ENCODE measurements at places on chromosomes 1 and 21.

GRCh38 chr1:36322786-36323635, 434 bp downstream of the EVA1B start:
- DNase-seq: peak; percentile 45

DNA sequence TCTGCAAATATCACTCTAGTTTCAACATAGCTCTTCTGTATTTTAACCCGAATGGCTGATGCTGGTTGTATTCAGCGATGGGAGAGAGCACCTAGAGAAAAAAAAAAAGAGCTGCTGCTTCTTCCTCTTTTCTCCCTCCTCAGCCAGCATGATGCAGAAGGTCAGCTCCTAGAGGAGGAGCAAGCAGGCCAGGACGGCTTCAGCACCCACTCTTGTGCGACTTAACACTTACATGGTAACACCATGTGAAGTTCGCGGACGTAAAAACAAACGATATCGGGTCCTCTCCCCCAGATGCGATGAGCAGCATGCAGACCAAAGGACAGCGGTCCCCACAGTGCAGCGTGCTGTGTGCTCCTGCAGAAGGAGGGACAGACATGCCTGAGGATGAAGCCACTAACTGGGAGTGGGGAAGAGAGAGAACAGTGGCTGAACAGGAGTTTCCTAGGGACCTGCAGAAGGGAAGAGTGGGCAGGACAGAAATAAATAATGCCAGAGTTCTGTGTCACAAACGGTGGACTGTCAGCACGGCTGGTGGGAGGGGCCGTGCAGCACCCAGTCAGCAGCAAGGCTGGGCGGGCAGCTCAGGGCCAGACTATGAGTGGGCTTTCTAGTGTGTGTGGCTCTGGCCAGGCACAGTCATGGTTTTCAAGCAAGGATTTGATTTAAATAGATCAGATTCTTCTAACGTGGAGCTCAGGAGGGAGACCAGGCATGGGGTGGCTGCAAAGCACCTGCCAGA, 11.4 kb upstream of the B3GALT5 start:
- DNase-seq: peak; percentile 3

- DNase-seq: no peak
Observed at GRCh38 chr1:197076585-197076984, 9.5 kb upstream of the F13B start.

DNA sequence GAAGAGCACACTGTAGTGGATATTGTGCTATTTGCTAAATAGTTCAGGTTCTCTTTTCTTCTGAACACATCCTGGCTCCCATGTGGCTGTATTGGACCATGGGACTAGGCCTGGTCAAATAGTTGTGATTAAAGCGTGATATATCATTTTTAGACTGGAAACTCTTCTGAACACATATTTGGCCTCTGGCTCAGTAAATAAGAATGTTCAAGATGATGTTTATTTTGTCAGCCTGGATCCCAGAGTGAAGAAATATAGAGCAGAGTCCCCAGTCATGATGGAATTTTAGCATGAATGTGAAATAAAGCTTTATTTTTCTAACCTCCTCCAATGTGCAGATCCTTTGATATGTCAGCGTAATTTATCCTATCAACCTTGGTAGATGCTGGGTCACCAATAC, 542.6 kb downstream of the ADGRL2 start:
- peak; percentile 13 for DNase-seq

DNA sequence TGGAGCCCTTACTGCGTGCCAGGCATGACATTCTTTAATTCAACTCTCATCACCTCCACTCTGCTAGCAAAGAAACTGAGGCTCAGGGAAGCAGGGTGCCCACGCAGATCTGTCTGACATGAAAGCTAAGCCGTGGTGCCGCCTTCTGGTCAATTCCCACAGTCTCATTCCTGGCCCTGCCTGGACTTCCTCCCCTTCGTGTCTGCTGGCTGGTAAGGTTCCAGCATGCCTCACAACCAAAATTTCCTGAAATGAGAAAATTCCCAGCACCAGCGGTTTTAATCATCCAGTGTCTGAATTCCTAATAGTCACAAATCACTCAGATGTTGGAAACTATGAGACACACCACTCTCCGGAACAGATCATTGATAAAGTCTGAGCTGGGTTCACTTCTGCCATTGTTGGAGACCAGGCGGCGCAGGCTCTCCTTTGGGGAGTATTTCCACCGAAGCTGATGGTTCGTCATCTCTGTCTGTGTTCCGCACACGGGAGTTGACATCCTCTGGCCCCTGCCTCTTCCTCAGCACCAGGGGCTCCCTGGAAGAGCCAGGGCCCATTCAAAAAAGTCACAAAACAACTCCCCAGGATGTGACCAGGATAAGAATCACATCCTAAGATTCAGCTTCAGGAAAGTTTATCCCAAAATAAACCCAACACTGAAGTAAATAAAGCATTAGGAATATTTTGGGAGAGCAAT, 167.7 kb downstream of the PLPP3 start:
- DNase-seq: peak; percentile 62

DNA sequence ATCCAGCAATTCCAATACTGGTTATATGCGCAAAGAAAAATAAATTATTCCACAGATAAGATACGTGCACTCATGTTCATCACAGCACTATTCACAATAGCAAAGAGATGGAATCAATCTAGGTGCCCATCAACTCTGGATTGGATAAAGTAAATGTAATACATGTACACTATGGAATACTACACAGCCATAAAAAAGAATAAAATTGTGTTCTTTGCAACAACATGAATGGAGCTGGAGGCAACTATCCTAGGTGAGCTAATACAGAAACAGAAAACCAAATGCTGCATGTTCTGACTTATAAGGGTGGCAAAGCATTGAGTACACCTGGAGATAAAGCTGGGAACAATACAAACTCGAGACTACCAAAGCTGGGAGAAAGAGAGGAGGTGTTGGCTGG, 787.3 kb downstream of the KCNT2 start:
- DNase-seq: no peak

- no peak for DNase-seq
Observed at GRCh38 chr1:67609577-67610341, 75.2 kb upstream of the GADD45A start.

GRCh38 chr1:65955071-65955470, 162.4 kb downstream of the PDE4B start:
- DNase-seq: no peak

DNA sequence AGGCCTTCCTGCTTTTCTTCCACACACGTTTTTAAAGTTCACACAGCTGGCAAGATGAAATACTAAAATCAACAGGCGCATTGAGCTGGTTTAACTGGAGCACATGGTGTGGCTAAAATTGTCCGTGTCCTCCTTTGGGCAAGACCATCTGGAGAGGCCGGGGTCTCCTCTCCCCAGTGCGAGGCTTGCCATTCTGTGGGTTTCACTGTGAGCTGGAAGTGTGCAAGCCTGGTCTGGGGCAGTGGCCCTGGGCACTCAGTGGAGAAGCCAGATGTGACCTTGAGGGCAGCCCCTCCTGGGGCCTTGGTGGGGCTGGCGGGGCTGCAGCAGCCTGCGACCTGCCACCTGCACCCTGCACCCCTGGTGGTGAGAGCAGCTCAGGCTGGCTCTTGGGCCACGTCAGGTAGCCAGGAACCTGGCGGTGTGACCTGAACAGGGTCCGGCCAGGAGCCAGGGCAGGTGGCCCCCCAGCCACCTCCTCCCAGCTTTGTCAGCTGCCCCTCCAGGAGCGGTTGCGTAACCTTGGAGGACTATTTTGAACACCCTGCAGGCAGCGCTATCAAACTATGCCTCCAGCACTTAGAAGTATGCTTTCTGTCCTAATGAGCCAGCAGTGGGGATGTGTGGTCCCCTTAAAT, 52.4 kb downstream of the SLC37A1 start:
- DNase-seq: no peak

DNA sequence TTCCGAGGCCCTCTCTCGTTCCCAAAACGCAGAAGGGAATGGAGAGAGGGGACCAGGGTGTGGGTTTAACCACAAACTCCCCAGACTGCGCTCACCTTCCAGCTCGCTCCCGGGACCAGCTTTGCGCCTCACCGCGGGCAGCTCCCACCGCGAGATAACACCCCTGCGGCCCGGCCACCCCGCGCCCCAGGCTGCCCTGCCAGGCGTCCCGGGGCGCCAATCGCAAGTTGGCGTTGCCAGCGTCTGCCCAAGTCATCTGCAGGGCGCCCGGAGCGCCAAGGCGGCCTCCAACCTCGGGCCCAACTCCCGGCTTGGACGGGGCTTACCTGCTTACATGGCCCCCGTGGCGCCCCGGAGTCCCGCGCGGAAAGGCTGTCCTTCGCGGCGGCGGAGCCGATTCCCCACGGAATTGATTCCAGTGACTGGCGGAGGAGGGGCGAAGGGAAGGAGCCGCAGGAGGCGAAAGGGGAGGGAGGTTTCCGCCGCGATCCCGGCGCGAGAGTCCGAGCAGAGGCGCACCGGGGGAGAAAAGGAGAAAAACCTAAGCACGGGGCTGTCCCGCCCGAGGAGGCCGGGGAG, 456 bp downstream of the PTPN14 start:
- no peak for DNase-seq

- no peak for DNase-seq
Observed at GRCh38 chr1:164609089-164609488, 50.1 kb downstream of the PBX1 start.

GRCh38 chr21:44498280-44499210, 41.5 kb downstream of the KRTAP10-1 start:
- no peak for DNase-seq

DNA sequence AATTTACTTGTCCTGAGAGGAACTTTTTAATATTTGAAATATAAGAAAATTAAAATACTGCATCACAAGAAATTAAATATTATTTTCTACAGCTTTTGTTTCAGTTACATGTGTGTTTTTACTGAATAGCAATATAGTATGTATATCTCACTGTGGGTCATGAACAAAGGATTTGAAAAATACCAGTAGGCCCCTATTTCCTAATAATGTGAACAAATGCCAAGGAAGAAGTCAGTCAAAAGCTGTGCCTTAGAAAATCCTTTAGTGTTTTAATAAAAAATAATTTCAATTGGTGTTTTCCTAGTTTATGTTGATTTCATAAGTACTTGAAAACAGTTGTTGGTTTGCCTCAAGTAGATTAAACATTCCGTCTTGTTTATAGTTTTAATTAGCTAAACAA, 46.7 kb downstream of the SMYD3 start:
- no peak for DNase-seq

- peak; percentile 56 for DNase-seq
Observed at GRCh38 chr1:224447251-224447650, 12.7 kb upstream of the WDR26 start.

- peak; percentile 24 for DNase-seq
Observed at GRCh38 chr1:18681423-18681835, 50.8 kb downstream of the PAX7 start.

GRCh38 chr1:102045752-102046151, 49.0 kb upstream of the OLFM3 start:
- no peak for DNase-seq

DNA sequence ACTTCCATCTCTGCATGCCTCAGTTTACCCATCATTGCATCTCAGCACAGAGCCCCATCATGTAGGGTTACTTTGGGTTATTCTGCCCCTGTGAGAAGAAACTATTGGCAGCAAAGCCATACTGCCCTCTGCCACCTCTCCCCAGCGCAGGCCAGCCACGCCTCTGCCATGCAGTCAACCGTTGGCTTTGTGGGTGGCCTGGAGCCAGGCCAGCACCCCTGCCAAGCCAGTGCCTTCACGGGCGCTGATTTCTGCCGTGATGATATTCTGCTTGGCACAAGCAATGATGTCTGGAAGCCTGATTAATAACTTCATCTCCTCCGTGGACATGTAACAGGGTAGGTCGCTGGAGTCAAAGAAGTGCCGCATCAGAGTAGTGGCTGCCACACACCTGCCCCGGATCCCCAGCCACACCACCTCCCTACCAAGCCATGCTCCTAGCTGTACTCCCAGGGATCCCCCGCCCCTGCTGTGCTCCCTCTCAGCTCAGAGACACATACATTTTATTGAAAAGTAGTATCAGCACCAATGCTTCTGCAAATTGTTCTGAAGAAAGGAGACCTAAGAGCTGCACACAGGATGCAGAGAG, 15.0 kb upstream of the CEP85 start:
- DNase-seq: no peak

GRCh38 chr1:163583661-163584181, 262.0 kb downstream of the NUF2 start:
- no peak for DNase-seq

GRCh38 chr1:46673749-46674182, 2.1 kb downstream of the TEX38 start:
- peak; percentile 45 for DNase-seq

DNA sequence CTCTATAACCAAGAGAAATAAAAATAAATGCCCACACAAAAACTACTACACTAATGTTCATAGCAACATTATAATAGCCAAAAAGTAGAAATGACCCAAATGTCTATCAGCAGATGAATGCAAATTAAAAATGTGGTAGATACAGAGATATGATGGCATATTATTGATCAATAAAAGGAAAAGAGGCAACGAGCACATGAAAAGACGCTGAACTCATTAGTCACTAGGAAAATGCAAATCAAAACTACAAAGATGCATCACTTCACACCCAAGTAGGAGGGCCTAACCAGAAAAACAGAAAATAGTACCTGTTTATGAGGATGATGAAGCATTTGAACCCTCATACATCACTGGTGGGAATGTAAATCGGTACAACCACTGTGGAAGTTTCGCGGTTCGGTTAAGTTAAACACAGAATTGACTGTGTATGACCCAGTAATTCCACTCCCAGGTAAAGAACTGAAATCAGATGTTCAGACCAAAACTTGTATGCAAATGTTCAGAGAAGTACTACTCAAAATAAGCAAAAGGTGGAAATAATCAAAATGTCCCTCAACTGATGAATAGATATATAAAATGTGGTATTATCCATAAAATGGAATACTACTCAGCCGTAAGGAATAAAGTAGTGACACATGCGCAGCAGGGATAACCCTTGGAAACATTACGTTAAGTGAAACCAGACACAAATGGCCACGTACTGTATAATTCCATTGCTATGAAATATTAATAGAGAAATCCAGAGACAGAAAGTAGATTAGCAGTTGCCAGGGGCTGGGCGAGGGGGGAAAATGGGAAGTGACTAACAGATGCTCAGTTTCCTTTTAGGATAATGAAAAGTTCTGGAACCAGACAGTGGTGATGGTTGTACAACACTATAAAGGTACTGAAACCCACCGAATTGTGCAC, 3.1 kb downstream of the USP48 start:
- no peak for DNase-seq

DNA sequence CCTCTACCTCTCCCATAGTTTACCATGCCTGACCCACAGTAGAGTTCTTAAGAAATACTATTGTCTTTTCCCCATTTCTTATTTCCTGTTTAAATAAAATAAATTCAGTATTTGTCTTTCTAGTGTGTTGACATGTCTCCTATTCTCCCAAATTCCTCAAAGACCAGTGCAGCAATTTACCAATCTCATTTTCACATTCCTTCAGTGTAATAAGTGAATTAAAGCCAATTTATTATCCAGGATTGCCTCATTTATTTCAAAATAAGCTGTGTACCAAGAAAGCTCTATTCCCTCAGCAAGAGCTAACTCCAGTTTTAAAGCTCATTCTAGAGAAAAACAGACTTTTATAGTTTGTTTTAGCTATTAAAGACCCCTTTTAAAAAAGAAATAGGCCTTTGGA, 49.9 kb downstream of the DISC1 start:
- DNase-seq: no peak

- no peak for DNase-seq
Observed at GRCh38 chr1:77742011-77742555, 17.6 kb downstream of the USP33 start.
